T-helper 1 cell (primary cell): ENCODE measurements at places on chromosomes 5 and 9.

GRCh38 chr5:125012727-125013451 is 266.4 kb upstream of the ZNF608 start:
- DNase-seq = no peak

DNA sequence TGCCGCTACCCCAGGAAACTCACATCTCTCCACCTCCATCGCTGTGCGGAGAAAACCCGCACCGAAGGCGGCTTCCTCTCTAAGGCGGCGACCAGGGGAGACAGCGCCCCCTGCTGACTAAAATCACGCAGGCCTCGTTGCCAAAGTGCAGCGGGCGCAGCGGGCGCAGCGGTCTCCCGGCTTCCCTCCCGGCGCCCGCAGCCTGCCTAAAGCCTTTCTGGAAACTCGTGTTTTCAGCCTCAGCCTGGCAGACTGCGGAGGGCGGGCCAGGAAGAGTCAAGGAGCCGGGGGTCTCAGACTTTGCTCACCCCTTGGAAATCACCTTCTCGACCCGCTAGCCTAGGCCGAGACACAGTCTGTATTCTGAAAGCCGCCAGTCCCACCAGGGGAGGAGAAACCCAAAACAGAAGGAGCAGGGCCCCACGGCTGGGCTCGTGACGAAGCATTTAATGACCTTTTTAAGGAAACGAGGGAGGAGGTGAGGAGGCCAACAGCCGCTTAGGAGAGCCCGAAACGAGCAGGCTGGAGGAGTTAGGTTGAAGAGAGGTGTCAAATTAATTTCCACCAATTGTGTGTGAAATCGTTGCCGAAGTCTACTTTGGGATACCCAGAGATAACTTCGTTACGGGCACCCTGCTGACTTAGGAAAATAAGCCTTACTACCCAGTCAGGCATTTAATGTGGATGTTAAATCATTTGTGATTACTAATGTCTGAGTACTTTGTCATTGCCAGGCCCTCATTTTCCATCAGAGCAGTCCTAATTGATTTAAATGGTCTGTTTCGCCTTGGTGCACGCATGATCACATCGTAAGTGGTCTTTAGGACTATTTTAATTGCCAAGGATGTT is 7.3 kb upstream of the FOXB2 start:
- peak; percentile 24 for DNase-seq

GRCh38 chr5:139652788-139653241 is 4.7 kb downstream of the CXXC5 start:
- DNase-seq = no peak

DNA sequence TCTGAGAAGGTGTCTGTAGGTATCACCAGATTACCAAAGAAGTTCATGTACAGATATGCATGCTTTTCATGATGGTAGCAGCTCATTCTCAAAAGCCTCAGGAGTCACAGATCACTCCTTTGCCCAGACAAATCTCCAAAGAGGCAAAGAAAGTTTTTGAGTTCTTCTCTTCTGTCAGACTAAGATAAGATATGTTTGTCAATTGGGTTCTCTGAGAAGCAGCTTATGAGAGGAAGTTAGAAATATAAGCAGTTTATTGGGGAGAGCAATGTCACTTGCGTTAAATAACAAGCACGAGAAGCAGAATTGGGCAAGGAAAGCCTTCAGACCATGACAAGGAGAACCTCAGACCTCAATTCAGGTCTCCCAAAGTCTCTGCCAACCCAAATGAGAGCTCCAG is 219.2 kb upstream of the KLF4 start:
- no peak for DNase-seq

DNA sequence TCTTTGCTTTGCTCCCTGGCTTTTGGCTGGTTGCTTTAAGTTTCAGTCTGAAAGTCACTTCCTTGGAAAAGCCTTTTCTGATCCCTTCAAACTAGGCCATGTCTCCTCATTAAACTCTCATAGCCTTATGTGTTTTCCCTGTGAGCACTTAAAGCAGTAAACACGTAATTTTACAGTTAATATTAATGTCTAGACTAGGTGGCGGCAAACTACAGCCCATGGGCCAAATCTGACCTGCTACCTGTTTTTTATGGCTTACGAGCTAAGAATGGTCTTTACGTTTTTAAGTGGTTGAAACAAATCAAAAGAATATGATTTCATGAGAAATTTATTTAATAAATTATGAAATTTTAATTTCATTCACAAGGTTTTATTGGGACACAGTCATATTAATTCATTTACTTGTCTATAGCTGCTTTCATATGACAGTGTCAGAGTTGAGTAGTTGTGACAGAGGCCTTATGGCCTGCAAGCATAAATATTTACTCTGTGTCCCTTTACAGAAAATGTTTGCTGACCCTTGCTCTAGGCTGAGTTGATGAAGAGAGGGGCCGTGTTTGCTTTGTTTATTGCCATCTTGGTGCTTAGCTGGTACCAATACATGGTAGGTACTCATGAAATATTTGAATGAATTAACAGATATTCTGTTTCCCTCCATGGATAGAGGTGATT is 7.4 kb downstream of the SLC44A1 start:
- DNase-seq = no peak
